Myocyte (in vitro differentiated cells): ENCODE measurements at places on chromosomes 12 and 14. TPM values are rescaled to one million over a fixed set of nuclear protein-coding genes. Genes with fewer than 3 reads are reported as not detected.
A peak's percentile ranks its signal among the peaks of the same experiment; 100 is the strongest.

Gene JPH4
- total RNA-seq: not detected in 2 replicates

Gene AP4S1
- 6.7 and 6.9 TPM in 2 replicates for total RNA-seq

Gene RAD51AP1
- total RNA-seq: 2.2 and 3.4 TPM in 2 replicates

GRCh38 chr12:26987634-26988424 lies 26.4 kb downstream of the TM7SF3 start:
- DNase-seq: peak; percentile 27

DNA sequence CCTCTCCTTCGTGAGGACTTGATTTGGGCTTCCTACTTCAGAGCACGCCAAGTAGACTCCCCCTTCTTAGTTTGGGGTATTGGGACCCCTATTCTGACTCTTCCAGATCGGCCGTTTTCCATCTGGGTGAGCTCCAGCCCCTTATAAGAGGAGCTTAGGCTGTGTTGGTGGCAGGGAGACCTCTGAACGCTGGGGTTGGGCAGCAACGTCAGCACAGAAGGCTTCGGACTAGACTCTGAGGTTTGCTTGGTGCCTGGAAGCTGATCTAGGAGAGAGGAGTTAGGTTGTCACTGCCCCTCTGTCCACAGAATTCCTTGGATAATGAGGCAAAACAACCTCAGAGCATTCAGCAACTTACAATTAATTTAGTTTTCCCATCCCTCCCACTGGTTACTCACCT lies 99.2 kb upstream of the RTL1 start:
- DNase-seq: no peak

DNA sequence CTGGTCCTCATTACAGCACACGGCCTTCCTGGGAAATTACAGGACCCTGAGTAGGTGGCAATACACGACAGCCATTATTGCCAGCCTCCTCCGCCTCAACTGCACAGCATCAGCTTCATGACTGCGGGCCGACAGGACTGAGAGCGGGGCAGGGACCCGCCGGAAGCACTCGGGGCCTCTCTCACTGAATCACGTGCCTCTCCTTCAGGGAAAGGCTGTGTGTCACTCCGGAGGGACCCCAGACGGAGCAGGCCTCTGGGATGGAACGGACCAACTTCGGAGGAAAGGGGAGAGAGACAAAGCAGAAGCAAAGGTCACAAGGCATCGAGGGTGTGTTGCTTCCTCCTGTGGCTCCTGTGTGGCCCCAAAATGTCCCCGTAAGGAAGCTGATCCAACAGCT lies 90.0 kb downstream of the RNF34 start:
- no peak for DNase-seq

DNA sequence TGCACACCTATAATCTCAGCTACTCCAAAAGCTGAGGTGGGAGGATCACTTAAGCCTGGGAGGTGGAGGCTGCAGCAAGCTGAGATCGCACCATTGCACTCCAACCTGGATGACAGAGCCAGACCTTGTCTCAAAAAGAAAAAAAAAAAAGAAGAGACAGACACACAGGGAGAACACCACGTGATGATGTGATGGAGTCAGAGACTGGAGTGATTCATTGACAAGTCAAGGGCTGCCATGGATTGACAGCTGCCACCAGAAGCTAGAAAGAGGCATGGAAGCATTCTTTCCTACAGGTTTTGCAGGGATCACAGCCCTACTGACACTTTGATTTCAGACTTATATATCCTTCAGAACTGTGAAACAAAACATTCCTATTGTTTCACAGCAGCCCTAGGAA lies 3.5 kb upstream of the HCFC2 start:
- DNase-seq: no peak

GRCh38 chr12:76720068-76720467 lies 43.8 kb upstream of the ZDHHC17 start:
- peak; percentile 38 for DNase-seq

GRCh38 chr12:52253391-52254179 lies 20.5 kb downstream of the KRT7 start:
- no peak for DNase-seq

GRCh38 chr12:108668542-108668941 lies 34.8 kb upstream of the SELPLG start:
- no peak for DNase-seq

GRCh38 chr12:31315044-31315715 lies 10.8 kb downstream of the SINHCAF start:
- DNase-seq: no peak

DNA sequence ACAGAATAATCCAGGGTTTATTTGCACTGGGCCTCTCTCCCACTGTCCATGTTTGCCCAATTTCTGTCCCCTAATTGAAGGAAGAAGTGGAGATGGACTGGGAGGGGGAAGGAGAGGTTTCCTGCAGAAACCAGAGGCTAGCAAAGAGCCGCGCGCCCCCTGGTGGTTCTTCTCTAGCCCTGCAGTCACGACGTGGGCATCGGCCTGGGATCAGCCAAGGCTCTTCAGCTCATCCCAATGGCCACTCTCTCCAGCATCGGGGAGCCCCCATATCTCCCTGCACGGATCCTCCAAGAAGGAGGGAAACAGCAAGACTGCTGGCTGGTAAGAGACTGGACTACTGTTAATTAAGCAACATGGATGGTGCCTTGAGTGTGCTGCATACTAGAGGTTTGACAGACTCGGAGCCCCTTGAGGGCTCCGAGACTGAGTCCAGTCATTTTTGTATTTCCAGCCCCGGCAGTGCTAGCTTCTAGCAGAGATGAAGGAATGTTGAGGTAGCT lies 18.7 kb downstream of the ZBTB39 start:
- peak; percentile 81 for DNase-seq

DNA sequence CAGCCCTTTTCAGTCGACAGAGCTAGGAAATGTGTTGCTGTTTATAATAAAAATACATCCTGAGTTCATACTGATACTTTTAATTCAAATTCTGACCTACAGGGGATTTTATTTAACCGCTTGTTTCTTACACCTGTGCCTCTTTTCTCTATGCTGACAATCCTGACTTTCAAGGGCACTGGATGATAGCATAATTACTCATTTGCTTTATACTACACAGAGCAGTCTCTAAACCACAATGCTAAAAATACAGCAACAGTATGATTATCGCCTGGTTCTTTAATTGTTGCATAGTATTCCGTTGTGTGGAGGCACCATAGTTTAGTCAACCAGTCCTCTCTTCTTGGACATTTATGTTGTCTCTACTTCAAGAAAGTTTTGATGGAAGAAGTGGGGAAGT lies 372.9 kb downstream of the DPF3 start:
- DNase-seq: no peak
